RPMI8226 (cell line): ENCODE measurements at places on chromosomes 3 and 15.

GRCh38 chr3:19739504-19739903 is 194.5 kb downstream of the EFHB start:
- DNase-seq = no peak

DNA sequence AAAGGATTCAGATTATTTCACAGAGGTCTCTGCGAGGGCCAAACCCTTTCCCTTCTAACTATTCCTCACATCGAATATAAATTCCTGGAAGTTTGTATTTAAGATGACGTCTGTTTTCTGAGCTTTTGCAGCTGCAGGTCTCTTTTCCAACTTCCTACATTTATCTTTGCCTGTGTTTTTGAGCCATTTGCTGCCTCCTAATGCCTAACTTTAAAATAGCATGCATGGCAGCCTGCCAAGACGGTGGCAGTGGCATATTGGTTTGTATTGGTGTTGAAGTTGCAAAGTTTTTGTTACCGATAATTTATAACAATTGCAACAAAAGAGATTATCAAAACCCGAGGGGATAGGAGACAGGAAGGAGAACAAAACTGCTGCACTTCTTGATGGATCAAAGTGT is 187.1 kb upstream of the DNAJC19 start:
- DNase-seq = peak; percentile 82

- DNase-seq = no peak
Measured at GRCh38 chr3:120182613-120183511, 88.6 kb upstream of the GSK3B start.

DNA sequence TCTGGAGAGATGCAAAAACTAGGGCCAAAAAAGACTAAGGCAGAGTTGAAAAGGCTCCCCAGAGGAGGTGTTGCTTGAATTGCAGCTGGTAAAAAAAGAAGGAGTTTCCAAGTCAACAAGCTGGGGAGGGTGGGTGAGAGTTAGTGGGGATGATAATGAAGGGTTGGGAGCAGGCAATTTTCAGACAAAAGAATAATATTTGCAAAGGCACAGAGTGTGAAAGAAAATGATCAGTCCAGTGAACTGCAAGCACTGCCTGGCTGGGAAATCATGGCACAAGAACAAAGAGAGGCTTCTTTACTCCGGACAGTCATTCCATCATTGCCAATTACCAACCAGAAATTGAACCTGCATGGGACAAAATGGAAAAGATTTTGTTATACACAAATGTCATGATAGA is 42.2 kb downstream of the C3orf85 start:
- DNase-seq = no peak

DNA sequence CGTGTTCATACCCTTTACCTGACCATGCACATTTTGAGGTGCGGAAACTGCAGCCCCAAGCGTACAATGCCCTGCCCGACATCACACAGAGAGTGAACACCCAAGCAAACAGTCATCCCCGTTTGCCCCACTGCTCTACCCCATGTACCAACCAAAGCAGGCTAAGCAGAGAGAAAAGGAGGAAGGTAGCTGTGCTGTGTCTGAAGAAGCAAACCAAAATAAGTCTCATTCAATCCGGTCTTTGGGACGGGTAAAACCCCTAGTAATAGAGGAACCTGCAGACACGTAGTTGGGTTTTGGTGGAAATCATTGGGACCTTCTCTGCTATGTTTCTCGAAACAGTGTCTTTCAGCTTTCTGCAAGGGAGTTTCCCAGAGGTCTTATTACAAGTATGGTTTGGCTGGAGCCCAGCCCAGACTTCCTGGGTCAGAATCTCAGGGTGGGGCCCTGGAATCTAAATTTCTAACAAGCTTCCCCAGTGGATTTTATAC is 164.6 kb upstream of the HES1 start:
- DNase-seq = peak; percentile 35

DNA sequence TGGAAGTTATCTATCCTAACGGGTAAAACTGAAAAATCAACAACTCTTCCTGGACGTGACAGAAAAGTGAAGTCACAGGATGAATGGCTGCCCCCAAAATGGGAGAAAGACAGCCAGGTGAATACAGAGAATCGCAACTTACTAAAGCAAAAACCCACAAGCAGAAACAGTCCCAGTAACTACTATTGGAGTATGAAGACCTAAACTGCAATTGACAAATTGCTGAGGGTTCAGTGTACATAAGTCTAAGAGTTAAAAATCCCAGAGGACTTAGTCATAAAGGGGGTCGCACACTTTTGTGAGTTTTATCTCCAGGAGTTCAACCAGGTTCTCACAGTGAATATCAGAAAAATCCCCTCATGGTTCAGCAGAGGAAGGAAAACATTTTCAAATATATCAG is 56.8 kb upstream of the IMPG2 start:
- DNase-seq = no peak

GRCh38 chr15:49467746-49468480 is 44.9 kb downstream of the FGF7 start:
- DNase-seq = no peak

GRCh38 chr15:28015855-28016254 is 83.3 kb downstream of the OCA2 start:
- no peak for DNase-seq

DNA sequence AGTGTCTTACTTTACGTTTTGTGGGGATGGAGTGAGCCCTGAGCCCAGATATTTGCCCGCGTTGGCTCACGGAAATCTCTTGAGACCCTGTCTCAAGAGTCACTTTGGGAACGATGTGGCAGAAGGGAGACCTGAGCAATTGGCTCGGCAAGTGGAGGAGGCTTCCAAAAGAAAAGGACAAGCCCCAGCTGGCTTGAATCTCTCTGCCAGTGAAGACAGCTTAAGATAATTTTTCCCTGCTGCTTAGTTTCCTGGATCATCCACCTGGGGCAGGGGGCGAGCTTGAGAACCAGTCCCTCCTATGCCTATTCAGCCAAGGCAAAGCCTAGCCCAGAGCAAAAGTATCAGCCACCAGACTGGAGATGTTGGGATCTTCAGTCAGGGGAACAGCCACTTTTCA is 708 bp downstream of the SEC22A start:
- DNase-seq = peak; percentile 9

- no peak for DNase-seq
Measured at GRCh38 chr3:59968513-59969045, 918.8 kb upstream of the CFAP20DC start.

DNA sequence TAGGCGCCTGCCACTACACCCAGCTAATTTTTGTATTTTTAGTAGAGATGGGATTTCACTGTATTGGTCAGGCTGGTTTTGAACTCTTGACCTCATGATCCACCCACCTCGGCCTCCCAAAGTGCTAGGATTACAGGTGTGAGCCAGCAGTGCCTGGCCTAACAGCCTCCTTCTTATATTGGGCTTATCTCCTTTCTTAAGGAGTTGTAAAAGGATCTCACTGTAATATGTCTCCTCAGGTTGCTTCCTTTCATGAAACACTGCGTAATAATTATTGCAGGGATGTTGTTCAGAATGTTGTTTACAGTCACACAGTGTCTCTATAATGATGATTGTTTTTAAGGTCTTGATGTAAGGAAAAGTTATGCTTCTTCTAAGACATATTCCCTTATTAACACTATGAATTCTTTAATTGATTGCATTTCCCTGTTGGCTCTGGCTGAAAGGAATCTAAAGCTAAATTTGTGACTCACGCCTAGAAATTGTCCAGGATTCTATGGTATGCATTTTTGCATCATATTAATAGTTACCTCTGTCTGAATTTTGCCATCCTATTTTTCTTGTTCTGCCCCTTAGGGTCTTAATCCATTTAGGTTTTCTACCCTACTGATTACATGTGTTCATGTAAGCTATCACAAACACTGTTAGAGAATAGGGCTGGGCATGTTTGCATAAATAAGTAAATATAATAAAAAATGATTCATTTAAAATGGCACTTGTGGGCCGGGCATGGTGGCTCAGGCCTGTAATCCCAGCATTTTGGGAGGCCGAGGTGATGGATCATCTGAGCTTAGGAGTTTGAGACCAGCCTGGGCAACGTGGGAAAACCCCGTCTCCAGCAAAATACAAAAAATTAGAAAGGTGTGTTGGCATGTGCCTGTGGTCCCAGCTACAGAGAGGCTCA is 24.5 kb upstream of the RNF111 start:
- DNase-seq = no peak

DNA sequence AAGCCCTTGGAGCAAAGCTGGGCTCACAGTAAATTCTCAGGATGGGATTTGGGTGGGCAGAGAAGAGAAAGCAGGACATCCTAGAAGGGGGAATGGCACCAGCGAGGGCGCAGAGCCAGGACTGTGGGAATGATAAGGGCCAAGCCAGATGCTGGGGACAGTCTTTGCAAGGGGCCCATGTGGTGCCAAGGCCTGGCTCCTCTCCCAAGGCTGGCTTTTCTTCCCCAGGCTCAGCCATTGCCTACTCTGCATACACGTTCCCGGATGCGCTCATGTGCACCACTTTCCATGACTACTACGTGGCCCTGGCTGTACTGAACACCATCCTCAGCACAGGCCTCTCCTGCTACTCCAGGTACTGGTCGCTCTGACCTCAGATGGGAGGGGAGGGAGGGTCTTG is 24.7 kb upstream of the KIF23 start:
- DNase-seq = no peak

GRCh38 chr15:77773903-77774302 is 141.2 kb upstream of the LINGO1 start:
- no peak for DNase-seq

GRCh38 chr3:101148001-101148400 is 154.8 kb upstream of the ABI3BP start:
- DNase-seq = no peak

DNA sequence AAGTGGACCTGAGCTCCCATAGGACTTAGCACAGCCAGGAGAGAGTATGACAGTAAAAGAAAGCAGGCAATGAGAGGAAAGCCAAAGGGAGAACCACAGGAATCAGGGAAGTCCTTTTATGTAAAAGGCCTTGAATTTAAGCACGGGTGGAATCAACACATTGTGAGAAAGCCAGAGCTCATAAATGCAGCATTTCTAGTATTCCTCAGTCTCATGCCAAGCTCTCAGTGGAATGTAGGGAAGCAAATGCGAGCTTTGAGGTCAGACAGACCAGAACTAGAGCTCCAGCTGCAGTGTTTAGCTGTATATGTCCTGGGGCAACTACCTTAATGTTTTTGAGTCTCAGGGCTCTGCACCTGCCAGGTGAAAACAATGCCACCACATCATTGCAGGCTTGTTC is 132.1 kb upstream of the TRIM42 start:
- DNase-seq = no peak
